ENCODE measurements at places on chromosomes 7 and 10.
A peak's percentile ranks its signal among the peaks of the same experiment; 100 is the strongest.

DNA sequence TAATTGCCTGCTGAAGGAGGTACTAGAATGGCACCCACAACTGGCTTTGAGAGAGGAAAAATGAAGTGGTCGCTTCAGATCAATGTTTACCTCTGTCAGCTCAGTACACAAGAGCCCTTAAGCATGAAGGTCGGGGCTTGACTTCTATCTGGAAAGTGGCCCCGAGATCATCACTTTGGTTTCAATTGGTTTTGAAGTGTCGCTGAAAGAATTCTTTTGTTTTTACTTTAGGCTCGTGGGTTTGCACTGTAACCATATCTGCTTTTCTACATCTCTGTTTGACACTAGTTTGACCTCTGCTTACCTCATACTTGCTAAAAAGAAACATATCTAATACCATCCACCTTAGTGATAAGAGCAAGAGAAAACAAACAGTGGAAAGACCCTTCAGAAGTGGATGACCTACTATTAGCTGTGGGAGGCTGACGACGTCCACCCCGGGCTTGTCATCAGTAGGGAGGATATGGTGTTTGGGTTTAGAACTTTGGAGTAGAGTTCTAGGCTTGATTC lies 361.8 kb downstream of the GATA3 start:
- DNase-seq: no peak

GRCh38 chr10:102935505-102935904 lies 17.4 kb downstream of the CNNM2 start:
- DNase-seq: no peak

DNA sequence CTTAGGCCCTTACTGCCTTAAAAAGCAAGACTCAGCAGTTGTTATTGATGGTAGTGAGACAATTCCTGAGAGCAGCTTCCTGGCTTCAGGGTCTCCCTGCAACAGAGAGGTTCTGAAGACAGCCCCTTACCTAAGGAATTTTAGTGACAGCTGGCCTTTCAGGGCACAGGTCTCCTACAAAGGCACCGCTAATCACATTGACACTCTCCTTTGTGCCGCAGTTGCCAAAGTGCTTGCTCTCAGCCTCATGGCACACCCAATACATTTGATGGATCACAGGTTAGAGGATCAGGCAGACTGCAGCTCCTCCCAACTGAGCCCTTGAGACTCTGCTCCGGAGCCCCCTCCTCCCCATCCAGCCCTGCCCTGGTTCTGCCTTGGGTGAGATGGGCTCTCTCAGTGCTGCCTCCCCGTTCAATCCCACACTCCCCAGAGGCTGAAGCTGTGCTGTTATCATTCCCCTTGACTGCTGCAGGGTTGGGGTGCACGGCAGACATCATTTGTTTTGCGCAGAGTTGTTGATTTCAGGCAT lies 198.2 kb downstream of the EMX2 start:
- DNase-seq: no peak

GRCh38 chr10:44379907-44380306 lies 5.0 kb downstream of the CXCL12 start:
- no peak for DNase-seq

- DNase-seq: no peak
Measured at GRCh38 chr10:66277481-66277880, 648.4 kb upstream of the LRRTM3 start.

GRCh38 chr7:2967253-2967652 lies 76.4 kb downstream of the CARD11 start:
- DNase-seq: no peak

DNA sequence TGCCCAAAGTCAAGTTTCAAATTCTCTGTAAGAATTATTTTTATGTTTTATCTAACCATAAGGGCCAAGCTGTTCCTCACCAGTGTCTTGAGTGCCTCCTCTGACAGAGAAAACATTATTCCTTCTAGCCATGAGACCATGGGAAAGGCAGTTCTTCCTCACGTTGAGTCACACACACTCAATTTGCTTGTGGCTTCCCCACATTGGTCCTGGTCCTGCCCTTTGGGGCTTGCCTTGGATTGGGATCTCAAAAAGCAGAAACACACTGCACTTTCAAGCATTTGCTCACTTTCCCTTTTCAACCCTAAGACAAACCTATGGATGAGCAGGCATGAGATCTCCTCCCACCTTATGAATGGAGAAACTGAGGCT lies 248.3 kb upstream of the IGFBP3 start:
- no peak for DNase-seq

DNA sequence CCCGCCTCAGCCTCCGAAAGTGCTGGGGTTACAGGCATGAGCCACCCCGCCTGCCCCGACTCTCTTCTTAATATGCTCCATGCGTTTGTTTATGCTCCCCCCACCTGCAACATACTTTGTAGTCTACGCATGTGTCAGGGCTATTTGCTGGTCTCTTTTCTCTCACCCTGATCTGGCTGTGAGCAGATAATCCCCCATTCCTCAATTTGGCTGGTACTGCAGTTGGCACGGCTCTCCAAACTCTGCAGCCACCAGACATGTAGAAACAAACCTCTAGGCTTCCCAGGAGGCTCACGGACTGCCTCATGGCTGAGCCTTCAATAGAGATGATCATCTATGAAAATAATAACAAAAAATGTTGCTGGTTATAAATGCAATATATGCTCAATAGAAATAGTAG lies 540.3 kb upstream of the GALNT17 start:
- no peak for DNase-seq

DNA sequence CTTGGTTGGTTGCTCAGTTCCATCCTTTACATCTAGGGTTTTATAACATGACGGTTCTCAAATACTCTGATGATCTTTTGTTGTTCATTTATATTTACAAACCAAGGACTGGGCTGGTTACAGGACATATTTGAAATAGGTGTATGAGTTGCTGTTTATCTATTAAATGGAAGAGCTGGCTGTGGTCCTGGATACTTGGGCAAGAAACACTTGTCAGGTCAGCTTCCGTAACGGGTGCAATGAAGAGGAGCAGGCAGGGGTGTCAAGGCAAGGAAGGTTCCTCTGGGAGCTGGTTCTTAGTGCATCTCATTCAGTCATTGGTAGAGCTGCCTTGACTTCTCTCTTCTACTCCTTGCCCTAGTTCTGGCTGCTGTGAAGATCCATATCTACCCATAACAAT lies 4.8 kb upstream of the TMEM26 start:
- DNase-seq: no peak

GRCh38 chr7:1223196-1223981 lies 9.3 kb upstream of the UNCX start:
- DNase-seq: no peak

DNA sequence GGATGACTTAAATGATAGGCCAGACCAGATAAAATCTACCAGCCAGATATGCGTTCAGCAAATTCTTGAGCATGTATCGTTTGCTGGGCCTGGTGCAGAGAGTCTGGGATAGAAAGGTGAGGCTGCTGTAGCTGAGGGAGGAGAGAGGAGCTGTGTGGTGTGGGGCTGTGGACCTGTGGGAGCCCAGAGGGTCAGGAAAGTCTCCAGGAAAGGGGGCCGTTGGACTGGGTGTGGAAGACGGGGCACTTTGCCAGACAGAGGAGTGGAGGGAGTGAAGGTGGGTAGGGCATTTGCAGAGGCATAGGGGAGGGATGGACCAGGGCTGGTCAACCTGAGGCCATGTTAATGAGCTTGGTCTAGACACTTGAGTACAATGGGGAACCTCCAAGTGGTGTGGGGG lies 124.7 kb upstream of the UNC5B start:
- DNase-seq: no peak

DNA sequence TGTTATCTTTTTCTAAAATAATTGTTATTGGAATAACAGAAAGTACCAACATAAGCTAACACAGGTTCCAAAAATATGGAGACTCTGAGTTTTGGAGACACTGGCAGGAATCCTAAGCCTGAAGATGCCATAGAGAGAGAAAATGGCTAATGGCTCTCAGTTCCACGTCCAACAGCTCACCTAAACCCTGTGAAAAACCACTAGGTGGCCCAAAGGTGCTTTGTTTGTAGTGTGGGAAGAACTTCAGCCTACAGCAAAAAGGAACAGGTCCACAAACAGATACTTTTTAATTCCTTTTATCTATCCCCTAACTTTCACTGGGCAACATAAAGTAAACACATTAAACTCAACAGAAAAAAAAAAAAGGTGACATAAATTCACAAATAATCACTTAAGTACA lies 272.3 kb downstream of the SEMA3D start:
- no peak for DNase-seq

GRCh38 chr7:108455998-108456677 lies at the start of gene NRCAM:
TSS of gene NRCAM (minus strand) at chr7:108456436. CDS start at chr7:108240064, 216,372 bp downstream.
- peak; percentile 60 for DNase-seq

DNA sequence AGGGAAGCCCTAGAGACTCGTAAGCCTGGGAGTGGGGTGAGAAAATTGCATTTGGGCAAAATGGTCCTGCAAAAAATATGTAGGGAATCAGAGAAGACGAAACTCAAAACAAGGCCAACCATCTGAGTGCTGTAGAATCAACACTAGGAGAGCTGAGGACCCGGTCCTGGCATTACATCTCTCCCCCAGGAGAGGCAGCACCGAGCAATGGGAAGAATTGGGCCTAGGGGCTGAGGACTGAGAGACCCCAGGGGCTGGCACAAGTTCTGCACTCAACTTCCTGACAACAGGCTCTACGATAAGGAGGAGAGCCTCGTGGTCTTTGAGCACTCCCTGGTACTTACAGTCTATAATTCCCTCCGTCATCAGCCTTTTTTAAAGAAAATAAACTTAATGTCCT lies 47.6 kb downstream of the BPGM start:
- DNase-seq: peak; percentile 37

DNA sequence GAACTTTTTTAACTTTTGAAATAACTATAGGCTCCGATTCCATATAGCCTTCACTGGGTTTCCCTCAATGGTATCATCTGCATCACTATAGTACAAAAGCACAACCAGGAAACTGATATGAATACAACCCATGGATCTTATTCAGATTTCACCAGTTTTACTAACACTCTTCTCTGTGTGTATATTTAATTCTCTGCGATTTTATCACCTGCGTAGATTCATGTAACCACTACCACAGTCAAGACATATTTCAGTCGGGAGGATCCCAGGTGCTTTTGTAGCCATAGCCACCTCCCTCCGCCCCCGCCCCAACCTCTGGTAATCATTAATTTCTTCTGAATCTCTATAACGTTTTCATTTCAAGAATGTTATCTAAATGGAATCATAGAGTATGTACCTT lies 82.8 kb upstream of the C7orf33 start:
- no peak for DNase-seq

DNA sequence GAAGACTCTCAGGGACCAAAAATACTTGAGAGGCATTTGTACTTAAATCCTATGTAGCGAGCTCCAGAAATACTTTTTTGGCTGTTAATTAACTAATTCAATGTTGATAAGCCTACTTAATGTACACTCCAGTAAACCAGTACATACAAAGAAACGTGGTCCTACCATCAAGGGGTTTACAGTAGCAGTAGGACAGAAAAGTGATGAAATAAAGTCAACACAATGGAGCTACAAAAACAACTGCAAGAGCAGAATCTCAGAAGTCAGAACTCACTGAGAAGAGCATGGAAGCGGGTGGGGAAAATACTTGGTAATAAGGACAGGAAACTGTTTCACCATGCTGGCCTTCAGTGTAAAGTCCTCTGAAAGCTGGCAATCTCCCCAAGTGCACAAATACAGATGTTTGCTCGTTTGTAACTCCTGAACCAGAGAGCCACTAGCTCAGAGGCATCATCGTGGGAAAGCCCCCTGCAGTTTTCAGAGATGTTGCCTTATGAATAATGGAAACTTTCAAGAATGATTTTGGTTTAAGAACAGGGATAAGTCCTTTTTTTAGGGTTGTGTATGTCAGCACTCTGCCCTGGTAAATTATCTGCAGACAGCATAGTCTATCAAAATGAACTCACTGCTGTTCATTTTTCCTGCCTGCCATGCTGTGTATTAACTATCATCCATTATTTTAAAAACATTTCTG lies 233.2 kb downstream of the SORCS1 start:
- no peak for DNase-seq
